ENCODE measurements at places on chromosomes 12 and 14.

DNA sequence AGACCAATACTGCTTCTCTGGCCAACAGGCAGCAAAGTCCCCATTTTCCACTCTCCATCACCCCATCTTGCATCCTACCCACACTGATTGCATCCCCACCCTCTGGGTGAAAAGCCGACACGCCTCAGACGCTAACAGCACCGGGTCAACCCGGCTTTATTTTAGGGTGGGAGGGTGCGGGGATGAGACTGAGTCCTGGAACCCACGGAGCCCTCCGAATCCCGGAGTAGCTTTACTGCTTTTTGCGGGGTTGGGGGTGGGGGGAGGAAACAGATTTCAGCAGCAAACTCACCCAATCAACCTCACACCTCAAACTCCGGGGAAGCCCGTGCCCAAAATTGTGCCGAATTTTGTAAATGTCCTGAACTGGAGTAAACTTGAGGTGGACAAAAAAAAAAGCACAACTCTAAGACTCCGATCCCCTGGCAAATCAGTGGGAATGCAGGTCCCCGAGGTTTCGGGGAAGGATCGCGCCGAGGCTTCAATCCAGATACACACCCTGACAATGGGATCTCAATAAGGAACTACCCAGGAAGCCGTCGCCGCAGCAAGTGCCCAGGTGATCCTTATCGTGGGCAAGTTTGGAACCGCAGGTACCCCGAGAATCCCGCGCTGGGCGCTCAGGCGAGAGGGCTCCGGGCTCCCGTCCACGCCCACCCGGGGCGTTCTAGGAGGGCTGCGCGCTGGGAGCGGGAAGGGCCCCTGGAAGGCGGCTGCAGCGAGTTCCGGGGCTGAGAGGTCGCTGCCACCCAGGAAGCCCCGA is 1.1 kb downstream of the GCH1 start:
- peak; percentile 54 for DNase-seq

DNA sequence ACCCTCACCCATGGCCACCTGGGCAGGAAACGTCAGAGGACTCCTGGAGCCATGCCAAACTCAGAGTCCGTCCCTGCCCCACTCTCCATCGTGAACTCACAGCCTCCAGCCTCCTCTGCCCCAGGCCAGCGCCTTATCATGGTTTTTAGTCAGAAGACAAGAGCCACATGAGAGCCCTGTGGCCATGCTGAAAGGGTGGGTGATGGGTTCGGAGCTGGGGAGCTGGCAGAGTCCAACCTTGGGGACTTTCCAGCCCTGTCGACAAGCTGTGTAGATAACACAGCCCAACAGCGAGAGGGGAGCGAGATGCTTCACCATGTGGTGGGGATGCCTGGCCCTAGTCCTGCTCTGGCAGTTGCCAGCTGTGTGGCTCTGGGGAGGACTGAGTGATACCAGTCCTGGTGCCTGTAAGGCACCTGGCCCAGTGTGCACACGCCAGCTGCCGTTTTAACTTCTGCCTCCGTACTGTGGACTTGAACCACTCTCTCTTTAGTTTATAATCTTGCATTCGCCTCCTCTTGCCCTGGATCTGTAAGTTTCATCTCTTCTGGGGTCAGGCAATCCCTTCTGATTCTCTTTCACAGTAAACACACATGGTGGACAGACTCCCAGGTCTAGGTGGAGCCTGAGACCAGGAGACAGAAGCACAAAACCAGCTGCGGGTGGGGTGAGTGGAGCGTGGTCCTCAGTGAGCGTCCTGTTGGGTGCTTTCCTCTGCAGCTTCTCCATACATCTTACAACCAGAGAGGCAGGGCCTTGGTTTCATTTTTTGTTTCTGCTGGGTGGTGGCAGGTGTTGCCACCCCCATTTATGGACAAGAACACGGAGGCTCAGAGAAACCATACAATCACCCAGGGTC is 55.3 kb downstream of the RIN3 start:
- DNase-seq = no peak

DNA sequence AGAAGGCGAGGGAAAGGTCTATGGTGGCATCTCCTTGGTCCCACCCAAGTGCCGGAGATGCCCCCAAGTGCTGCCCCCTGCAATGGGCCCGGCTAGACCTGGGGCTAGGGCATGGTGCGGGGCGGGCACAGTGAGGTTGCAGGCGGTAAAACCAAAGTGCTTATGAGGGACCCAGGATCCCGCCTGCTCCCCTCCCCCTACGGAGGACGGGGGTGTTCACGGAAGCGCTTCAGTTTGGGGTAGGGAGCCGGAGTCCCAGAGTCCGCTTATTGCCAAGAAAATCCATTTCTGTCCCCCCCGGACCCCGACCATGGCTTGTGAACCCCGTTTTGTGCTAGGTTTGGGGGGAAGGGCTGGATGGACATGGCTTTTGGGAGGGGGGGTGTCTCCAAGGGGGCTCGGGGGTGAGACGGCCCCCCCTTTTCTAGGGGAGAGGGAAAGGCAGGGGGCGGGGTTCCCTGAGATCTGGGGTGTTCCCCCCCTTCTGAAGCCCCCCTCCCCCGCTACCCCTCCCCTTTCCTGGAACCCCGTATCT is 5.4 kb upstream of the GPR84 start:
- no peak for DNase-seq

GRCh38 chr14:28763751-28764256 is 2.8 kb upstream of the FOXG1 start:
- no peak for DNase-seq

DNA sequence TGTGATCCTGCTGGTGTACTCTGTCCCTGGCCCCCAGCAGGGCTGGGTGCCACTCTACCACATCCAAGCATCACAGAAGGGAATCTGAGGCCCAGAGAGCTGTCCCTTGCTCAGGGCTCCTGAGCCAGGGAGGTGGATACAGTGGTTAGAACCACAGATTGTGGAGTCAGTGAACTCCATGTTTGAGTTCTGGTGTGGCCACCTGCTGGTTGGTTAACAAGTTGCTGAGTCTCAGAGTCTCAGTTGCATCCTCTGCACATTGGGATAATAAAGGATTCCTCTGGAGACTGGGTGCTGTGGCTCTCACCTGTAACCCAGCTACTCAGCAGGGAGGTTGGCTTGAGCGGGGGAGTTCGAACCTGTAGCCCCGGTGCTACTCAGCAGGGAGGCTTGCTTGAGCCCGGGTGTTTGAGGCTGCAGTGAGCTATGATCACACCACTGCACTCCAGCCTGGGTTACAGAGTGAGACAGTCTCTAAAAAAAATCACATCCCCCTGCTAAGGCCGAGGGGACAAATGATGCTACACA is 39.4 kb downstream of the MVK start:
- DNase-seq = no peak

- DNase-seq = no peak
These were observed 95.2 kb upstream of the TMCC3 start for GRCh38 chr12:94745562-94745961.

GRCh38 chr14:59547310-59547709 is 29.3 kb downstream of the CCDC175 start:
- no peak for DNase-seq

DNA sequence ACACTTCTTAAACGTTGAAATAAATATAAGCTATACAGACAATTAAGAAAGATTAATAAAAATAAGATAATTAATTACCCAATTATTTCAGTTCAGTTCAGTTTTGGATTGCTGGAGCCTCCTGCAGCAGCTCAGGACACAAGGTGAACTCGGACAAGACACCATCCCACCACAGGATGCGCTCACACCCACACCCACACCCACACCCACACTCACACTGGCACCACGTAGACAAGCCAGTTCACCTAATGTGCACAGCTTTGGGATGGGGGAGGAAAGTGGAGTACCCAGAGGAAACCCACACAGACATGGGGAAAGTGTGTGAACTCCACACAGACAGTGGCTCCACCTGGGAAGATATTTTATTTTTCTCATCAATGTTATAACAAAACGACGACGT is 32.1 kb downstream of the EMP1 start:
- no peak for DNase-seq

GRCh38 chr14:58677996-58678395 is 40.2 kb downstream of the DACT1 start:
- DNase-seq = no peak

DNA sequence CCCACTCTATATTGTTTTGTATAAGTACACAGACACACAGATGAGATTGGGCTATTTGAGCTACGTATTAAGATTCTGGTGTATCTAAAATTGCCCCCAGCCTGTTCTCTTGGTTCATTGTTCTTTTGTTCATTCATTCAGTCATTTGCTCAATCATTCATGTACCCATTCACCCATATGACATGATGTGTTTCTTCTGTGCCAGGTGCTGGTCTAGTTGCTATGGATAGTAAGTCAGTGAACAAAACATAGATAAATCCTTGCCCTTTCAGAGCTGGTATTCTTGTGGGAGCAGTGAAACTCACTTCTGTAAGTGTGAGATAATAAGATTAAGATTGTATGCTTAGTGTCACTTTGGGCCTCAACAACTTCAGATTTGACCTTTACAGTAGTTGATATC is 191.3 kb downstream of the TMTC2 start:
- no peak for DNase-seq

DNA sequence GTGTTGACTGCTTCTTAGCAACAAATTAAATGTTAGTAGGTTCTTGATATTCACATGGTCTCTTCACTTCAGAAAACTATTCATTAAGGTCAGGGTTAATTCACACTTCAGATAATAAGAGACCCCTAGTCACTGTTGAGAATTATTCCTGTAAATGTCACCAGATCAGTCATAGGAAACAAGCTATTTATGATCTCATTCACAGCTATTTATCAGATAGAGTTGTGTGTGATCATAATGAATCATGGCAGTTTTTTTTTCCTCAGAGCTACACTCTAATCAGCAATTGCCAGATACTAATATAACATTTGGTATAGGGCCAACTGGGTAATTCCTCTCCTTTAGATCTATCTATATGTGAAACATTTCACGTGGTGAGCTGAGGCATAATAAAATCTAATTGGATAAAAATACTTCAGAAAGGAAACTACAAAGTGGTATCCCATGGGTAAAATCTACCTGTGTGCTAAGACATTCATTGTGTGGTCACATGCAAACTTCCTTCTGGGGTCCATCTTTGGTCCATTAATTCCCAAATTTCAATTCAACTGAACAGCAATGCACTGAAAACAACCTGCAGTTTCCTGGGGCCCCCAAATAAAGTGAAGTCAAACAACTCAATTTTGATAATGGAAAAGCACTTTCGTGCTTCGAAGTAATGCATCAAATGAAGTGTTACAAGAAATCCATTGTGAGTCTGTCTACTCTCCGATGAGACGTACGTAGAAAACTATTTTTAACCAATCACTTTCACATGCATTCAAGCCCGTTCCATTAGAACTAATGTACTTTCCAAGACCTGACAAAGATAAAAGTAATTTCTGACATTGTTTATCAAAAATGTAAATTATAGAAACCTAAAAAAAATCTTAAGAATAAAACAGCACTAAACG is 197.0 kb downstream of the ACSS3 start:
- no peak for DNase-seq
